ENCODE measurements at places on chromosomes 13 and 19. TPM values are rescaled to one million over a fixed set of nuclear protein-coding genes. Genes with fewer than 3 reads are reported as not detected.

DNA sequence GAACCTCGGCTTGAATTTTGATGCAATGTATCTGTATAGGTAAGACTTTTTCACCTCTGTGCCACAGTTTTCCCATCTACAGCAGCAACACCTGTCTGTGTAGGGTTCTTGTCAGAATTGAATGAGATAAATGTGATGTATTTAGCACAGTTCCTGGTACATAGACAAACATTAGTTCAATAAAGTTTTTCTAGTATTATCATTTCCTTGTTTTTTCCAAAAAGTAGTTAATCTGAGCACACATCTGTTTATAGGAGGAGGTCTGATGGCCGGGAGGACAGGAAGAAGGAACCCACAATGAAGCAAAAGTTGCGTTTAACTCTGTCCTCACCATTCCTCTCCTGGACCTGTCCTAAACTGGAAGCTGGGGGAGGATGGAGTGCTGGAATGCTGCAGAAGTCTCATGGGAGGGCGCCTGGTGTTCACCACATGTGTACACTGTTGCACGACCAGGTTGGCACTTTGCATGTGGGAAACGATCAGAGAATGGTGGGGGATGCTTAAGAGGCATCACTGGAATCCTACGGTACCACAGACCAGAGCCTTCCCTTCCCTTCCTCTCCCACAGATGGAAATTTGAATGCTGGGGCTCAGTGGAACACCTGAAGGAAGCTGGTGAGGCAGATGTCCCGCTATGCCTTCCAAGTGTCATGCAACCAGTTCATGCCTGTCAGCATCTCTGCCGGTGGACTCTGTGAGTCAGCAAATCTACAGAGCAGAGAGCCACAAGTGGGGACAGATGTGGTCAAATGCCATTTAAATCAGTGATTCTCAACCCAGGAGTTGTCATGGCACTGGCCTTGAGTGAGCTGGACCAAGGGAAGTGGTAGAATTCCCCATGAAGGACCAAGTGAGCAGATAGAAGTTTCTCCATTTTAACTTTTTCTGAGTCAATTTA lies 315.6 kb downstream of the DLEU7 start:
- no peak for DNase-seq

DNA sequence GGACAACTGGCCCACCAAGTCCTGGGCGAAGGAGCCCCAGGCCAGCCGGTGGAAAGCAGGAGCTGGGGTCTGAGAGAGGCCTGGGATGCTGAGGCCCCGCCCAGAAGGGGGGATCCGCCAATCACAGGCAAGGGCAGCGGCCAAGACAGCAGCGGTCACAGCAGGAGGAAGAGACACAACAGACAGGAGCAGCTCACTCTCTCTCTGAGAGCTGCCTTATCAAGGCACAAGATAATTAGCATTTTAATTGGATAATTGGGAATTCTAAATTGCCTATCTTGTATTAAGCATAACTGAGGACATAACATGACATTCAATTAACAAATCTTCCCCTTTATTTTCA lies 46.2 kb downstream of the CEBPG start:
- DNase-seq = no peak

- DNase-seq = no peak
Measured at GRCh38 chr13:51761643-51762350, 42.2 kb downstream of the DHRS12 start.

DNA sequence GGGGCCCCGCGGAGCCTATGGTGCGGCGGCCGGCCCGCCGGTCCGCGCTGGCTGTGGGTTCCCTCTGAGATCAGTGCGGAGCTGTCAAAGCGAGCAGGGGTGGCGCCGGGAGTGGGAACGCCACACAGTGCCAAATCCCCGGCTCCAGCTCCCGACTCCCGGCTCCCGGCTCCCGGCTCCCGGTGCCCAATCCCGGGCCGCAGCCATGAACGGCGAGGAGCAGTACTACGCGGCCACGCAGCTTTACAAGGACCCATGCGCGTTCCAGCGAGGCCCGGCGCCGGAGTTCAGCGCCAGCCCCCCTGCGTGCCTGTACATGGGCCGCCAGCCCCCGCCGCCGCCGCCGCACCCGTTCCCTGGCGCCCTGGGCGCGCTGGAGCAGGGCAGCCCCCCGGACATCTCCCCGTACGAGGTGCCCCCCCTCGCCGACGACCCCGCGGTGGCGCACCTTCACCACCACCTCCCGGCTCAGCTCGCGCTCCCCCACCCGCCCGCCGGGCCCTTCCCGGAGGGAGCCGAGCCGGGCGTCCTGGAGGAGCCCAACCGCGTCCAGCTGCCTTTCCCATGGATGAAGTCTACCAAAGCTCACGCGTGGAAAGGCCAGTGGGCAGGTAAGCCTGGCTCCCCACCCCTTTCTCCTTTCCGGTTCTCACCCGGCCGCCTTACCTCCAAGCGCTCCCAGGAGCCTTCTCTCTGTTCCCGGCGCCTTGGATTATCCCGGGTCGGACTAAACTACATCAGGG lies at the start of gene PDX1:
PDX1 (plus strand) TSS at position 67 of the 743 bp plus-strand sequence; CDS start at position 206, 139 bp downstream.
- DNase-seq = peak; percentile 83

- peak; percentile 46 for DNase-seq
Measured at GRCh38 chr19:6737873-6738786, 750 bp upstream of the GPR108 start.

GRCh38 chr19:10364644-10365043 lies 15.7 kb downstream of the TYK2 start:
- no peak for DNase-seq

Gene SMIM24
- 1.3 TPM for total RNA-seq

Gene KMT2B
- total RNA-seq = 70.2 TPM
